Endodermal cell (in vitro differentiated cells): ENCODE measurements at places on chromosomes 3 and 15. TPM values are rescaled to one million over a fixed set of nuclear protein-coding genes. Genes with fewer than 3 reads are reported as not detected.

GRCh38 chr15:36469311-36469966 lies 110.0 kb upstream of the CDIN1 start:
- DNase-seq, result no peak

DNA sequence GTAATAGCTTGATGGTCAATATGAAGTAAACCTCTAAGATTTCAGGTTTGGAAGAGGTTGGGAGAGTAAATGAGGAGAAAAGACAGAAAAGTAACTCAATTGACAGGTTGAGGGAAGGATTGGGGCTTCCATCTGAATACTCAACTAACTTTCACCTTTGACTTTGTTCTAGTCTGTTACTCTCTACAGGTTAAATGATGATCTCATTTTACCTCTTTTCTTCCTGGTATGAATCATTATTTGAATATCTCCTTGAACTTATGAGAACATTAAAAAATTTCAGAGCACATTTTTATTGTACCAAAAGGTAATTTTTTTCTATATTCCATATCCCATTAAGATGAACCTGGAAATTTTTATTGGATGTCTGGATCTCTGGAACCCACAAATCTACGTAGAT lies 87.9 kb upstream of the KCNH8 start:
- no peak for DNase-seq

- DNase-seq, result no peak
Observed at GRCh38 chr15:90004671-90005070, 3.5 kb downstream of the ZNF710 start.

DNA sequence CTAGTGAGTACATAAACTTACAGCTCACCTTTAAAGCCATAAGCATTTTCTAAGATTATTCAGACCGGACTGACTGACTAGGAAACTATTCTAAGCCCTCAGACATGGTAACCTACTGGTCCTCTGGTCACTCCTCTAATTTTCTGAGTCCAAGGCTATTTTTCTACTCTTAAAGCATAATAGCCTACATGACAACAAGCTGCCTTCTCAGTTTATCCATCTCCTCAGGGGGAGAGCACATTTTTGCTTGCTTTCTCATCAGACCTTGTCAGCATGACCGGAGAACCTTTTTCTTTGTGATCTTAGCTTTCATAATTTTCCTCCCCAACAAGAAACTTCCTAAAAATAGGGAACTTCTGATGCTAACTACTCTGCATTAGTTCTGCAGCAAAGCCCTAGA lies 38.4 kb downstream of the UBP1 start:
- DNase-seq, result no peak

GRCh38 chr3:183377307-183377959 lies 51.0 kb downstream of the MCF2L2 start:
- no peak for DNase-seq

Gene KNL1
- total RNA-seq, result 17.6 and 17.7 TPM in 2 replicates
